Fibroblast of skin of right quadriceps (primary cell): ENCODE measurements at places on chromosomes 3 and 15.
A peak's percentile ranks its signal among the peaks of the same experiment; 100 is the strongest.

DNA sequence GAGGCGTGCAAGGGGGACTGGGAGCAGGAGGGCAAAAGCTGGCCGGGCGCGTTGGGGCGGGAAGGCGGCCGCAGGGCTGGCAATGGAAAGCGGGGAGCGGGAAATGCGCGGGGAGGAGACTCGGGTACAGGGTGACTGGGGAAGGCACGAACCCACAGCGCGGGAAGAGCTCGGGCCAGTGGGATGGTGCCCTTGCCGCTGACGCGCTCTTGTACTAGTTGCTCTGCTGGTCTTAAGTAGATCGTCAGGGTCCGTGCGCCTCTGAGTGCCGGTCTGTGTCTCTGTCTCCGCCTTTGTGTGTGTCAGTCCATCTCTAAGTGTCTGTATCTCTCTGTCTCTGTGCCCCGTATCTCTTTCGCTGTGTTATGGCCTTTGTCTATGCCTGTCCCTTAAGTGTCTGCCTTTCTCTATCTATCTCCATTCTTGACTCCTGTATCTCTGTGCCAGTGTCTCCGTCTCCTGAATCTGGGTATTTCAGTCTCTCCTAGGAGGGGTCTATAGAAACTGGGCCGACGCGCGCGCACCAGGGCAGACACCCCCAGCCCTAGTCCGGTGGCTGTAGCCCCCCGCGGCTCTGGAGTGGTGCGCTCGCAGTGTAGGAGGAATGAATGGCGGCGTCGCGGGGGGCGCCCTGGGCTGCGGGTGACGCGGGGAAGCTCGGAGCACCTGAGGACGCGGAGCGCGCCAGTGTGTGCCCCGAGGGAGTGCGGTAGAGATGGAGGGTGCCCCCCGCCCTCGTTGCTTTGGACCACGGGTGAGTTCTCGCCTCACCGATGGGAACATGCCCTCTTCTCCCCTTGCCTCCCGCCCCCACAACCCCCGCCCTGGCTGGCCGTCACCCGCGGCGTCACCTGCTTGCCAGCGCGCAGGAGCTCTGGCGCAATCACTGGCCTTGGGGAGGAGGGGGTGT lies 756 bp upstream of the CAMK2N2 start:
- no peak for DNase-seq

DNA sequence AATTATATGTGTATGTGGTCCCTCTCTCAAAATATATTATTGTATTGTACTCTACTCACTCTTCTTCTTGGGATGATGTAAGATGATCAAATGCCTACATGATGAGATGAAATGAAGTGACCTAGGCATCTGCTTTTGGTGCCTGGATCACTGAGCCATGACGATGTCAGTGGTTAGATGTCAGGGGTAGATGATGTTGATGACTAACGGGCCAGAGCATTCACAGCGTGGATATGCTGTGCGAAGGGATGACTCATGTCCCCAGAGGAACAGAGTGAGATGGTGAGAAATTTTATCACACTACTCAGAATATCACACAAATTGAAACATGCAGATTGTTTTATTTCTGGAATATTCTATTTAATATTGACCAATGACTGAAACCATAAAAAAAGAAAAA lies 233.9 kb upstream of the CADM2 start:
- peak; percentile 92 for DNase-seq

GRCh38 chr3:101009386-101009785 lies 16.2 kb upstream of the ABI3BP start:
- peak; percentile 21 for DNase-seq

- DNase-seq: no peak
These were observed 14.6 kb upstream of the TFRC start for GRCh38 chr3:196096382-196096953.

GRCh38 chr3:134380249-134380648 lies 6.0 kb upstream of the AMOTL2 start:
- no peak for DNase-seq

- no peak for DNase-seq
These were observed 29.2 kb downstream of the MEIS2 start for GRCh38 chr15:37071134-37071533.

- DNase-seq: peak; percentile 42
These were observed 202.2 kb upstream of the BHLHE40 start for GRCh38 chr3:4776980-4777581.

DNA sequence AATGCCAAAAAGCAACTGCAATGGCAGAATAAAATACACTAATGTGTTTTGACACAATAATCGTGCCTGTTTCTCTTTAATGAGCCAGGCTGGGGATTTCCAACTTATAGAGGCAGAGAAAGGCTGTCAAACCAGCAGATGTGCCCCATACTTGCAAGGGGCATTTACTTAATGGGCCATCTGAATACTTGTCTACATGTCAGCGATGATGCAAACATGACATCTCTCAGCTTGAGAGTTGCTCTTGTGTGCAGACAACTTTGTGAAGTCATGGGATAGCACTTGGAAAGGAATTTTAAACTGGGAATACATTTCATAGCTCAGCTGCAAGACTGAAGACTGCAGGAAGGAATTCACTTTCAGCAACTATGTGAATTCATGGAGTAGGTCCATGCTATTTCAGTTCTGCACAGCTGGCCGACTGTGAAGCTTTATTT lies 127.4 kb upstream of the ADAMTS9 start:
- peak; percentile 51 for DNase-seq

- peak; percentile 28 for DNase-seq
These were observed 89.6 kb downstream of the TM4SF4 start for GRCh38 chr3:149564079-149564478.

DNA sequence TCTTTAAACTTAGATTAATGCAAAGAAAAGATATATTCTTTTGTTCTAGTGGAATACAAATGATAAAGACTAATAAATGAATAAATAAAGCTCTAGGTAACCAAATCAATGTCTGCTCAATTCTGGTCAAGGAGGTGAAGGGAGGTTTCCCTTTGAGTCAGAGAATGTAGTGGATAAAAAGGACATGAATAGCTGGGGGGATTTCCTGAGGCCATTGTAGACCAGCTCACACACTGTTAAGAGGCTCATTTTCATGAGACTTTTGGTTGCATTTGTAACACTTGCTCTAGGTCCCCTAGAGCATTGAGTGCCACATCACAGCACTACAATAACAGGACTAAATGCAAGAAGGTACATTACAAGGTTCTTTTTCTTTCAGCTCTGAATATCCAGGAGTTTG lies 170.7 kb downstream of the TIGIT start:
- no peak for DNase-seq

GRCh38 chr3:58274027-58274614 lies 31.9 kb upstream of the RPP14 start:
- peak; percentile 31 for DNase-seq

DNA sequence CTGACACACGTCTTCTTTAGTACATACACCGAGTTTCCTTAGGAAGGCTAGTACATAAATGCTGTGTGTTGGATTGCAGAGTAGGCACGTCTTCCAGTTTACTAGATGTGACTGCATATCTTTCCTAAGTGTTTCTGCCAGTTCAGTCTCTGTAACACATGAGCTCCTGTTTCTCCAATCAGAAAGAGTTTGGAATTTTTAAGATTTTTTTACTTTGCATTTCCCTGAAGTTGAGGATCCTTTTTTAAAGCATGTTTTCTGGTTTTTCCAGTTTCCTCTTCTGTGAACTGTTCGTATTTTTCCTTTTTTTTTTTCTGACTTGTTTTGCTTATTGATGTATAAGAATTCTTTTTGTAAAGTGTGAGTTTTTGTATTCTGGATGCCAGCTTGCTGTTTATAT lies 7.5 kb upstream of the POLR2M start:
- DNase-seq: no peak

GRCh38 chr3:101943029-101943428 lies 93.7 kb downstream of the NFKBIZ start:
- no peak for DNase-seq

DNA sequence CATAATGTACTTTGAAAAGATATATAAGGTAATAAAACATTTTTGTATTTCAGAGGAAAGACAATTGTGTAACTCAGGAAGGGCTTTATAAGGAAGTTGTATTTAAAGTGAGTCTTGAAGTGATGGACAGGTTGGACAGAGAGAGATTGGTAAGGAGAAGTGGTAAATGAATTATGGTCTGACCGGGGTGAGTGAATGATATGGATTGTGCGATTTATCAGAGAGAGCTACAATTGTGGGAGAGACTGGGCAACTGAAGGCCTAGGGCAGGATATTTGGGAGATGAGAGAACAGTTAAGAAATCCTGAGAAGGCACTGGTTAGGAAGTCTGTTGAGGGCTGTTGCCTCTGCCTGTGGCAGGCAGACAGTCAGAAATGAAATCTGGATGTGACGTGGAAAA lies 14.8 kb downstream of the IL1RAP start:
- DNase-seq: no peak

DNA sequence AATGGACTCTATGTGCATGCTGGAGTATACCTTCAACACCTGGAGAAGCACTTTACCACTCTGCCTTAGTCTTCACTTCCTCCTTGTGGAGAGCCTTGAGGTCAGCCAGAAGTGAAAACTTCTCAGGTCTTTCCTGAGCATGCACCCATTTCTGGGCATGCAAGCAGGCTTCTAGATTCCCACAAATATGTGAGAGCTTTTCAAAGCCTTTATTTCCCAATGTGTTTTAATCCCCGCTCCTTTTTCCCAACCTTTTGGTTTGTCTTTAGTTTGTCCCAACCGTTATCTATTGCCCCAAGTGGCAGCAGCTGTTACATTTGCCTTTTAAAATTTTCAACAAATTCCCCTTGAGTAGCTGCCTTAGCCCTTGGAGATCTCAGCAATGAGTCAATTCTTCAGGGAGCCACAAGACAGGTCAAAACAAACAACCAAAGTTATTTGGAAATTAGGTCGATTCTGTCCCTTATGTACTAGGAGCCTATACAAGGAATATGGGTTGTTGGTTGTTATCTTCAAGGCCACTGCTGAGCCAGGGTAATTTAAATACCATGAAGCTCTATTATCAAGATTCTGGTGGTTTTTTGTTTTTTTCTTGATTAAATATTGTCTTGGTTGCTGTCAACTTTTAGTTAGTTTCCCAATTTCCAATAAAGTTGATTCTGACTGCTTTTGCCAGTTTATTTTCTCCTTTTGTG lies 44.4 kb downstream of the LSM3 start:
- DNase-seq: peak; percentile 51

- no peak for DNase-seq
These were observed 17.4 kb upstream of the SUSD5 start for GRCh38 chr3:33236005-33236404.

DNA sequence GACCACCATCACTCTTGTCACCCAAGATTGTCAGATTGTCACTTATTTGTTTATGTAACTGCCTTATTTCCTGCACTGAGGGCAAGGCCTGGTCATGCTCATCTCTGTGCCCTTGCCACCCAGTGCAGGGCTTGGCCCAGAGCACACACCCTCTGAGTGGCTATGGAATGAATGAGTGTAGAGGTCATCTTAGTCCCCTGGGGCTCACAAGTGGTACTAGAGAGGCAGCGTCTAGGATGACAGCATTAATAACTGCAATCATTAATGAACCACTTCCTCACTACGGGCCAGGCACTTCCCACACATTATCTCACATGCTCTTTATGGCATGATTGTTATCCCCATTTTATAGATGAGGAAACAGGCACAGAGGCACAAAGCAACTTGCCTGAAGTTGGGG lies 117.0 kb downstream of the SMAD6 start:
- DNase-seq: no peak

- peak; percentile 26 for DNase-seq
These were observed 891 bp downstream of the NXPE3 start for GRCh38 chr3:101779822-101780381.

GRCh38 chr15:77039848-77040247 lies 31.1 kb downstream of the TSPAN3 start:
- no peak for DNase-seq

DNA sequence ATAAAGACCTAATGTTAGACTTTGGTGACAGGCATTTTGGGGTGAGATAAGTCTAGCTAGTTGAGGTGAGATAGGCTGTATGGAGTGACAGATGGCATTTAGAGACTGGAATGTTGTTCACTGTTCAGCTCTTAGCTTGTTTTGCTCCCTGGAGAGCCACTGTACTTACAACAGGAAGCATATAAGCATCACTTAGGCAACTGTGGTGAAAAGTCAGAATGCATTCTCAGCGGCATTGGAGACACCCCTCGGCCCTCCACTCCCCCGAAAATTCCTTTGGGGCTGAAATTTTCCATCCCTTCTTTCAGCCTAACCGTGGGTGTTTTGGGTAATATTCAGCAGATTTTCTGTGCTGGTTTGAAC lies 73.4 kb downstream of the SLCO3A1 start:
- DNase-seq: peak; percentile 8

DNA sequence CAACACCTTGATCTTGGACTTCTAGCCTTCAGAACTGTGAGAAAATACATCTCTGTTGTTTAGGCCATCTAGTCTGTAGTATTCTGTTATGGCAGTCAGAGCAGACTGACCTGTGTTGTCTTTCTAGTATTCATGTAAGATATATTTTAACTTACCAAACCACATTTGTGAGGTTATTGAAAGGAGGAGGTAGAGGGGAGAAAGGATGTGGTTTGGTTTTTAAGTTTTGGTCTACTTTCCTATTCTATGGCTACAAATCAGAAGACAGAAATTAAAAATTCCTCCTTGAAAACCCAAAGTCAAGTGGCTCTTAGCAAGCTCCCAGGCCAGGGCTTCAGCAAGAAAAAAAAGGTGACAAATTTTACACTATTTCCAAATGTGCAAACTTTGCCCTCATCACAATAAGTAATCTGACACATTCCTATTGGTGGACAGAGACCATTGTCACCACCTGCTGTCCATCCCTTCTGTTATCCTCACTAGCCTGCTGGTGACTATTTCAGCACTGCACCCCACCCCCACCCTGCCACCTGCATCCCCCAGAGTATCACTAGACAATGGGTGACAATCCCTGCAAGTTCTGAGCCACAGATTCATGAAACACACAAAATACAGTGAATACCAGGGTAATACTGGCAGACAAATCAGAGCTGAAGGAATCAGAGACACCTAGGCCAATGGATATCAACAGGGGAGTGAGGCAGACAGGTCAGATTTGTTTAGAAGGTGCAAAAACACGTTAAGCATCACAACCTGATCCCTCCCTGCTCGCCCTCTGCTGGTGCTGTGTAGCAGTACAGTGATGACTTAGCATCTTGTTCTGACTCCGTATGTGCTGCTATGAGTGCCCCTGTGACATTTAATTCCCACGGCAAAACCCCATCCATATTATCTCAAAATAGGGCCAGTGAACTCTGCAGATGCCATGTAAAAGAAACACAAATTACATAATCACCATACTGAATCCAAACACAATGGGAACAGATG lies 79.0 kb upstream of the DCLK3 start:
- DNase-seq: no peak

- DNase-seq: no peak
These were observed 139.0 kb downstream of the PGPEP1L start for GRCh38 chr15:98868564-98868963.

GRCh38 chr3:154086286-154086685 lies 34.9 kb upstream of the ARHGEF26 start:
- DNase-seq: no peak

GRCh38 chr3:170350515-170351413 lies 6.8 kb upstream of the SKIL start:
- no peak for DNase-seq
